ENCODE measurements at places on chromosomes 1 and 21. TPM values are rescaled to one million over a fixed set of nuclear protein-coding genes. Genes with fewer than 3 reads are reported as not detected.

- DNase-seq, result no peak
Observed at GRCh38 chr1:234940841-234941240, 187.8 kb downstream of the TOMM20 start.

DNA sequence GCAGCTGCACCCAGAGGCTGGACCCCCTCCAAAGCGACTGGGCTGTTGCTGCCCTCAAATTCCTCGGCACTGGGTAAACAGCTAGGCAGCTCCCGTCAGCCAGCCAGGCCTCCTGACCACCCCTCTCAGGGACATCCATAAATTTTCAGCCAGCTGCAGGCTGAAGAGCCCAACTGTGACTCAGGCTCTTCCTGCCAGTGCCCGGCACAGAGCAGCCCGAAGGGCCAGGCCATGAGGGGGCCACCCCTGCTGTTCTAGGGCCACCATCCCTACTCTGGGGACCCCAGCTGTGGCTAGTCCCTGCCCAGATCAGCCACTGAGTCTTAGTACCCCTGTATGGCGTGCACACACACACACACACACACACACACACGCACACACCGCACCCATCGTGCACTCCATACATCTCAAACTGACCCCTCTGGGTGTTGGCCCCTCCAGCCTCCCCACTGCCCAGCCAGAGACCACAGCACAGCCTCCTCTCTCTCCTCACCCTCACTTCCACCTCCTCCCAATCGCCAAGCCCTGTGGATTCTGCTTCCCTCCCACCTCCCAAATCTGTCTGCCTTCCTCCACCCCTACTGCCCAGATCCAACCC lies 6.2 kb upstream of the LAPTM5 start:
- DNase-seq, result peak; percentile 42

The C1QTNF12 gene
- polyA plus RNA-seq, result 4.1 TPM

The PHLDA3 gene
- 9.2 TPM for polyA plus RNA-seq

The CCDC181 gene
- 10.0 TPM for polyA plus RNA-seq

The CD247 gene
- 0.87 TPM for polyA plus RNA-seq

DNA sequence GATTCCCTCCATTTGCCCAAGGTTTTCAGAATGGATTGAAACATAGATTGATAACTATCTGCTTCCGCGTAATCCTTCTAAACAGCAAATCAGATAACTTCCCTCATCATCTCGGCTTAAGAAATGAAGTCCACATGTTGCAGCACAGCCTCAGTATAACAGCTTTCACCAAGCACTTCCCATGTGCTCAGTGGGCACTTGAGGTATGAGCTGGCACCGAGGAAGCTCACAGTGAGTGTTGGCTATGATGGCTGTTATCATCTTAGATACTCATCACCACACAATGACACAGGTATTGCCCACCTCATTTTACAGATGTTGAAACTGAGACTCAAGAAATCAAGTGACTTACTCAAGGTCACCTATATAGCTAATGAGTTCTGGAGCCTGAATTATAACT lies 43.2 kb downstream of the RCSD1 start:
- DNase-seq, result no peak

The PGBD5 gene
- polyA plus RNA-seq, result 6.1 TPM
